CD4-positive, CD25-positive, alpha-beta regulatory T cell (primary cell): ENCODE measurements at places on chromosomes 6 and 20. TPM values are rescaled to one million over a fixed set of nuclear protein-coding genes. Genes with fewer than 3 reads are reported as not detected.
A peak's percentile ranks its signal among the peaks of the same experiment; 100 is the strongest.

GRCh38 chr6:50030777-50031562 is 9.2 kb upstream of the DEFB110 start:
- no peak for DNase-seq
- H3K27ac ChIP-seq = no peak overlapping the region
- no peak overlapping the region for H3K4me3 ChIP-seq

GRCh38 chr6:154236646-154237301 is 119.8 kb downstream of the IPCEF1 start:
- peaks cover 12% of the 10 kb centered on the region for H3K36me3 ChIP-seq
- H3K27me3 ChIP-seq = no peaks in the 10 kb centered on the region
- H3K4me3 ChIP-seq = peak overlapping the region; percentile 16
- peaks cover 82% of the 10 kb centered on the region for H3K4me1 ChIP-seq
- DNase-seq = no peak

The ECT2L gene
- polyA plus RNA-seq = 0.03 TPM

DNA sequence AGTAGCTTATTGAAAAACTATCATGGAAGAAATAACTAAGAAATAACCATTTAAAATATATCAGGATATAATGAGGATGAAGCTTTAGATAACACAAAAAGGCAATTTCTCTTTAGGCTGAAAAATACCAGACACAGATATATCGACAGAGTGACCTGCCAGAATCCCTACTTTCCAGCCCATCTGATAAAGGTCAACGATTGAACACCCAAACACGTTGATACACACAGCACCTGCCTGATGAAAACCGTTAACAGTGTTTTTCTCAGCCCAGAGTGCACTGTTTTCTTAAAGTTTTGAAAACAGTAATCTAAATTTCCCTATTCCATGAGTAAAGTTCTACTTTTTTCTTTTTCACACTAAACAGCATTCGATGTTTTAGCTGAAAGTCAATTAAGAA is 143.1 kb upstream of the ESR1 start:
- DNase-seq = no peak
- peaks cover 12% of the 10 kb centered on the region for H3K27me3 ChIP-seq
- no peak overlapping the region for H3K27ac ChIP-seq
- no peak overlapping the region for H3K4me3 ChIP-seq

DNA sequence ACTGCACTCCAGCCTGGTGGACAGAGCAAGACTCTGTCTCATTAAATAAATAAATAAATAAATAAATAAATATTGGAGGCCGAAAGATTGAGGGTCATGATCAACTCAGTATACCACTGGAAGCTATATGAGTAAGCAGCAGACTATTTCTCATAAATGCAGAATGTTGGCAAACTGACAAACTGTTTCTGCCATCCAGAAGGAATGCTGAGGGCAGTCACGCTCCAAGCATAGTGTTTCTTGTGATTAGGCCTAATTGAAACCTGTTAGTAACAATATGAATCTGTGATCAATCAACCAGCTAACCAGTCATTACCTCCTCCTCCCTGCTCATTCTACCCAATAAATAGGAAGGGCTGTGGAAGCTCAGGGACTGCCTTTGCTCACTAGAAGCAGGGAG is 15.2 kb upstream of the KCNK15 start:
- H3K4me3 ChIP-seq = no peak overlapping the region
- no peaks in the 10 kb centered on the region for H3K27me3 ChIP-seq
- no peak for DNase-seq
- H3K4me1 ChIP-seq = no peaks in the 10 kb centered on the region
- H3K36me3 ChIP-seq = no peaks in the 10 kb centered on the region

- H3K27me3 ChIP-seq = no peaks in the 10 kb centered on the region
- no peak overlapping the region for H3K4me3 ChIP-seq
- H3K27ac ChIP-seq = no peak overlapping the region
- H3K4me1 ChIP-seq = no peaks in the 10 kb centered on the region
Measured at GRCh38 chr20:14604143-14604542, 266.7 kb upstream of the FLRT3 start.

GRCh38 chr6:113352029-113352801 is 504.9 kb upstream of the MARCKS start:
- no peak for DNase-seq
- no peak overlapping the region for H3K4me3 ChIP-seq
- no peak overlapping the region for H3K27ac ChIP-seq
- no peaks in the 10 kb centered on the region for H3K4me1 ChIP-seq
- H3K36me3 ChIP-seq = no peaks in the 10 kb centered on the region

- no peaks in the 10 kb centered on the region for H3K4me1 ChIP-seq
- no peak for DNase-seq
- no peaks in the 10 kb centered on the region for H3K27me3 ChIP-seq
Measured at GRCh38 chr20:14959506-14960475, 622.4 kb upstream of the FLRT3 start.

- H3K27ac ChIP-seq = no peak overlapping the region
- H3K27me3 ChIP-seq = no peaks in the 10 kb centered on the region
- no peaks in the 10 kb centered on the region for H3K36me3 ChIP-seq
- H3K4me3 ChIP-seq = no peak overlapping the region
Measured at GRCh38 chr6:108549741-108550140, 11.0 kb upstream of the FOXO3 start.
